T-cell (primary cell): ENCODE measurements at places on chromosomes 4 and X.

DNA sequence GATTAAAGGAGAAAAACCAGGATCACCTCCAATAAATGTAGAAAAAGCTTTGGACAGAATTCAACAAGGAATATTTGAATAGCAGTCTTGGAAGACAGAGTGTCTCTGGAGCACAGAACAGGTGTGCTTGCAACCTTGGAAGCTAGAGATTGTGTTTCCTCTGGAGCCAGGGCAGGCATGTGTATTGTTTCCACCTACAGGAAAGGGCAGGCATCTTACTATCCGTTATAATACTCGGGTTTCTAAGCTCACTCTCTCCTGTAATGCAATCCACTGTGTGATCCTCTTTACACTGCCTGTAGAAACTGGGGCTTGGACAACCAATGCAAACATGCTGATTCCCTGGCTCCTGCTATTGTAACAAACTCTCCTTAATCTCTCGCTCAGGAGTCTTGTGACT, 14.4 kb downstream of the CCDC110 start:
- no peak for DNase-seq

GRCh38 chr4:7266525-7267292, 74.4 kb downstream of the SORCS2 start:
- DNase-seq = no peak

GRCh38 chr4:48910511-48910910, 3.9 kb upstream of the OCIAD2 start:
- DNase-seq = no peak

DNA sequence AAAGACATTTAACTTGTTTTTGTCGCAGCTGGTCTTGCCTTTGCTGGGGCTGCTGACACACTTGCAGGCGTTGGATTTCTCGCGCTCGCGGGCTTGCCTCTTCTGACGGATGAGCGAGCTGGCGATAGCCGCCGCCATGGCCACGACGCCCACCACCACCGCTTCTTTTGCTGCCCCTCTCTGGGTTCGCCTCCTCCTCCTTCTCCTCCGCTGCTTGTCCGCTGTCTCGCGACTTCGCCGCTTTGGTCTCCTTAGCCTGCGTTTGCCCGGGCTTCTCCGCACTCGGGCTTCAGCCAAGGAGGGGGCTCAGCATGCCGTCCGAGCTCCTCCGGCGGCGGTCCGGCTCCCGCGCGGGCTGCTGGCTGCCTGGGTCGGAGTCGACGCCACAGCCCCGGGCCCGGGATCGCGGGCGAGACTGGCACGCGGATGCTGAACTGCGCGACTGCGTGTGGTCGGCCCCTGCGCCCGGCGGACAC, 613 bp downstream of the FGF13 start:
- no peak for DNase-seq

GRCh38 chr4:82694046-82694445, 104.5 kb downstream of the SCD5 start:
- no peak for DNase-seq

GRCh38 chr4:186067757-186068385, 1.1 kb upstream of the TLR3 start:
- no peak for DNase-seq

DNA sequence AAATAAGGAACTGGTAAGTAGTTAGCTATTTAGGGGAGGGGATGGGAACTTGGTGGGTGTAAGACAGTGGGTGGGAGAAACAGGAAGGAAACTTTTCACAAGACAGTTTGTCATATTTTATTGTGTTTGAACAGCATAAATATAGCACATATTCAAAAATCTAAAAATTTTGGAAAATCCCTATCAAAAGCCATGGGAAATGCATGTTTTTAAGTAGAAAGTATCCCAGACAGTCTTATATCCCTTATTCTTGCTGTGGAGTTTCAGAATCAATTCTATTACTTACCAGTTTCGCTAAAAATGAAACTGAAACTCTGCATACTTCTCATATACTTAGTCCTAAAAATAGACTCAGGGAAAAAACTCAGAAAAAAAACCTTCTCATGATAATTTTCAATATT, 22.3 kb upstream of the RASGEF1B start:
- no peak for DNase-seq

DNA sequence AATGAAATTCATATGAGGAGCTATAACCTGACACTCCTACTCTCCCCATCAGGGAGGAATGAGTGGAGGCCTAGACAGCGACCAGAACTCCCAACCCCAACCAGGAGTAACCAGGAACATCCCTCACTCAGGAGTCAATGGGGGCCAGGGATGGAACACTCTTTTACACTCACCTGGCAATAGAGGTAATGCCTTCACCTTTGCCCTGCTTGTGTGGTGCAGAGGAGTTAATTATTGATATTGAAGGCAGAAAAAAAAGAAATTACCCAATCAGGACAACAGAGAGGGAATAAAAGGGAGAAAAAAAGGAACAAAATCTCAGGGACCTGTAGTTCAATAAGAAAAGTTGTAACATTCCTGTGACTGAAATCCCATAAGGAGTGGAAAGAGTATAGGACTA, 141.5 kb downstream of the PPP4R3C start:
- DNase-seq = no peak

DNA sequence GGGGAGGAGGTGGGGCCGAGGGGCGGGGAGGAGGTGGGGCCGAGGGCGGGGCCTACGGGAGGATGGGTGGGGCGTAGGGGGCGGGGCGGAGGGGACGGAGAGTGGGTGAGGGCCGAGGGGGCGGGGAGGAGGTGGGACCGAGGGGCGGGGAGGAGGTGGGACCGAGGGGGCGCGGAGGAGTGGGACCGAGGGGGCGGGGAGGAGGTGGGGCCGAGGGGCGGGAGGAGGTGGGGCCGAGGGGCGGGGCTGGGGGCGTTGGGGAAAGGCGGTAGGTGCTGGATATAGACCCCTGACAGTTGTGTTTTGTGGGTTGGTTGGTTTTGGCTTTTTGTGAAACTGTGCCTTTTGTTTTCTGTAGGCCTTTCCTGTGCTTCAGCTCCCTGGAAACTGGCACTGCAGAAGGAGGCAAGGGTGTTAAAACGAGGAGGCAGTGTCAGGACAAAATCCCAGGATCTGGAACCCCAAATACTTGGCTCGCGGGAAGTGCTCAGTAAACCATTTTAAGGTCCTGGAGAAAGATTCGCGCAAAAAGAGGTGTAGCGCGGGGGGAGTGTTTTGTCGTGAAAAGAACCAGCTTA, 580 bp upstream of the MMGT1 start:
- DNase-seq = peak; percentile 67

GRCh38 chr4:112386071-112386470, 88.9 kb downstream of the ALPK1 start:
- DNase-seq = no peak

- no peak for DNase-seq
Measured at GRCh38 chr4:95610061-95610569, 61.3 kb upstream of the UNC5C start.

DNA sequence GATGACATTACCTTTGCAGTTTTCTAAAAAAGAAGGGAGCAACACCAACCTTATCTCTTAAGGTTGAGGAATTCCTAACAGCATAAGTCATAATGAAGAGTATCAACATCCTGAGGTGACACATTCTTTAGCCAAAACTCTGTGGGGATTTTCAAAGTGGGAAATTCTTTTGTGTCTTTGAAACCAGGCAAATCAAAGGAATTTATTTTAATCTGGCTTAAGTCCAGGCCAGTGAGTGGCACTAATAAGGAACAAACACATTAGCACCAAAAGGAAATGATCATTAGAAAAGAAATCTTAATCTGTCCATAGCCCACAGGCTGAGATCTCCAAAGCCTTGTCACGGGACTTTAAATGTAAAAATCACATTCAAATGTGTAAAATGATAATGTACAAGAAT, 110.1 kb downstream of the LARP7 start:
- DNase-seq = no peak

GRCh38 chrX:3215249-3215648, 131.2 kb downstream of the MXRA5 start:
- no peak for DNase-seq

DNA sequence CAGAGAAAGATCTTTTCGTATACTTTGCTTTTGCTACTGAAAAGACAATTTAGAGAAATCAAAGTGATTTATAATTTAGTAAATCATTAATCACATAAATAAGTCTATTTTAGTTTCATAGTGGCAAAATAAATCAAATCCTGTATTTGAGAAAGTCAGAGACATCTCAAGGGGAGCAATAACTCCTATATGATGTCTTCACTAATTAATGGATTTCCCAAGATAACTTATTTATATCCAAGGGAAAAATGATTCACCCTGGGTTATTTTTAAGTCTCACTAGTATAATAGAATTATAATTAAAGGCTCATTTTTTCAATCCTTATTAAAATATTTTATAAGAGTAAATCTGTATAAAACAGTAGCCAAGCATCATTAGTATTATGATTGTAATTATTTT, 177.8 kb upstream of the GIMD1 start:
- no peak for DNase-seq

GRCh38 chr4:19725130-19725529, 526.6 kb upstream of the SLIT2 start:
- no peak for DNase-seq

DNA sequence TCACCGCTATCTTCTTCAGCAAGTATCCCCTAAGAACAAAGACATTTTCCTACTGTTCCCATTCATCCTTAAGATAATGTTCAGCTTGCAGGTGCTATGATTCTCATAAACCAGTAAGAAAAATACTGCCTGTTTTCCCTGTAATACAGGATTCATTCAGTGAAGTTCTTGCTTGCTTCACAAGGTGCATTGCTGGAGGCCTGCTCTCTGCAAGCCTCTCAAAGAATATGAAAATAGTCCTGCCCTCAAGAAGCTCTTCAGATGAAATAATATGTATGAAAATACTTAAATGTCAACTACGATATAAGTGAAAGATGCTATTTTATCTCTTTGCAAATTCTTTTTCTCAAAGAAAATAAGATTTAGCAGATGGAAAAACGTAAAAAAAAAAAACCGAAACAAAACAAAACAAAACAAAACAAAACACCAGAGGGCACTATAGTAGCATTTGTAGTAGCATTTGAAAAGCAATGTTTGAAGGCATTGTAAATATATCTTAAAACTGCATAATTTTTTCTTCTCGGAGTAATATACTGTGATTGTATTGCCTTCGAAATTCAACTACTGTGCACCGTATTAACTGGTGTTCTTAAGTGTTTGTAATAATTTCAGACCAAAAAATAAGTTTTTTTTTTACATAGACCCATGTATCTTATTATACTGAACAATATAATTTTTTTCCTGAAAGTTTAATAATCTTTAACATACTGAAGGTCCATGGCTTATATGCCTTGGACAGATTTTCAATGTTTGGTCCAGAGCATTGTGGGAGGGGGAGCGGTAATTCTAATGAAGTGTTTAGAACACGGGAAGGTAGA, 26.0 kb downstream of the ADH4 start:
- no peak for DNase-seq

GRCh38 chr4:117965622-117966021, 68.7 kb upstream of the NDST3 start:
- no peak for DNase-seq

GRCh38 chr4:175297965-175298565, 379.9 kb downstream of the ADAM29 start:
- DNase-seq = no peak

DNA sequence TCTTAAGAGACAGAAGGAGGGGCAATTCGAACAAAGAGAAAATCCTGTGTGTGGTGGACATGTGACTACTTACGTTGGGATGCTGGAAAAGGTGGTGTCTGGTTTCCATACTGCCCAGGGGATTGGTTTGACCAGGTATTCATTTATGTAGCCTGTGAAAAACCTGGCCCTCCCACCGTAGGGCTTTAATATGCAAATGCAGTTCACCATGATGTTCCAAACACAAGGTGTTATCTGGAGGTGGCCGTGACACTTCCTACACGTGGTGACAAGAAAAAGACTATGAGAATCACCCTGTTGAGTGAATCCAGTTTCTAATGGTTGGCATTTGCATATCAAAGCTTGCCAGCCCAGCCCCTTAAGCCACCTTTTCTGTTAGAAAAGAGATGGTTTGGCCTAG, 27.9 kb downstream of the UGT2B4 start:
- DNase-seq = no peak

DNA sequence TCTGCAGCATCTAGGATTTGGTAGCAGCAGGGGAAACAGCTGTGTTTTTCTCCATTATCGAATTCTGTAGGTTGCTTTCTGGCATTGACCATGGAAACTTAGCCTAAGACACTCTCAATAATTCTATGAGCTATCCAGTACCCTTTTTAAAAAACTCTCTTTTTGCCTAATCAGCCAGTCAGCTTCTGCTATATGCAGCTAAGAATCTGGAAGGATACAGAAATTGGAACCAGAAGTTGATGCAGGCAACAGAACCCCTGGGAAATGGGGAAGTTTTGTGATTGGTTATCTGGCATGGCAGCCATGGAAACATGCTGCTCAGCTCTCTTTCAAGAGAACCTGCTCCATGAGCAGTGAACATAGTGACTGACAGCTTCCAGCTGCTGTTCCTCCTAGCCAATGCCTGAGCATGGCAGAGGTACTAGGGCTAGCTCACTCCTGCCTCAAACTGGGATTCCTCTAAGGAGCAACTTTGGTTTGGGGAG, 417.6 kb upstream of the MAOA start:
- no peak for DNase-seq

GRCh38 chr4:53196882-53197771, 168.7 kb downstream of the SCFD2 start:
- DNase-seq = no peak

GRCh38 chr4:1685235-1686150, 1.4 kb upstream of the FAM53A start:
- DNase-seq = no peak

GRCh38 chrX:16985286-16985685, 38.8 kb downstream of the REPS2 start:
- no peak for DNase-seq

GRCh38 chr4:81594490-81595159, 122.9 kb upstream of the RASGEF1B start:
- no peak for DNase-seq

DNA sequence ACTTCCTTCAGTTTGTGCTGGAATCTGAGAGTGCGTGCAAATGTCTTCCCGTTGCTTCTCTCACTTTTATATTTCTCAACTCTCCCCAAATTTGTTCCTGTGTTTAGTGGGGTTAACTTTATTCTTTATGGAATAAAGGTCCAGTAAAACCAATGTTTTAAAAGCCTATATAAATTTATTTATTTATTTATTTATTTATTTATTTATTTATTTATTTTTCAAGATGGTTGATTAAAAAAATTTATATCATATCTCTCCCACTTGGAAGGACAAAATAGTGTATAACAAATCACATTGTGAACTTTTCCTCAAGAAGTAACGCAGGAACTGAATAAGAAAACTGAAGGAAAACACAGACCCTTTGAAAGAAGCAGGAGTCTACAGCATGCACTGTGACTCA, 95.3 kb upstream of the ITM2A start:
- DNase-seq = no peak

DNA sequence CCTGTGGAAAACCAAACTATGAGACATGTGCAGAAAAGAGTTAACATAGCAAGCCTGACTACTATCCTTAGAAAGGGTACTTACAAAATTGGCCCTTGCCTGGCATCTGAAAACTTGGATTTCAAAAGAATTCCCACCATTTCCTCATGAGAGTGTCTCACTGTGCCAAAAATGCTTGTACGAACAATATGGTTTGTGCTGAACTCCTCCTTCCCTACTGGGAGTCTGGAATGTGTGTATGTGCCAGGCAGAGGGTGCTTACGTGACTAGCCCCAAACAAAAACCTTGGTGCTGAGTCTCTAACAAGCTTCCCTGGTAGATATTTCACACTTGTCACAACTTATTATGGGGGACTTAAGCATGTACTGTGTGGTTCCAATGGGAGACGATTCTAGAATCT, 81.7 kb upstream of the GIMD1 start:
- DNase-seq = no peak
